ENCODE measurements at places on chromosomes 1 and 21.

GRCh38 chr1:76959556-76959955 is 92.3 kb downstream of the ST6GALNAC5 start:
- no peak for DNase-seq

GRCh38 chr21:16454399-16454798 is 724.6 kb downstream of the USP25 start:
- DNase-seq, result no peak

DNA sequence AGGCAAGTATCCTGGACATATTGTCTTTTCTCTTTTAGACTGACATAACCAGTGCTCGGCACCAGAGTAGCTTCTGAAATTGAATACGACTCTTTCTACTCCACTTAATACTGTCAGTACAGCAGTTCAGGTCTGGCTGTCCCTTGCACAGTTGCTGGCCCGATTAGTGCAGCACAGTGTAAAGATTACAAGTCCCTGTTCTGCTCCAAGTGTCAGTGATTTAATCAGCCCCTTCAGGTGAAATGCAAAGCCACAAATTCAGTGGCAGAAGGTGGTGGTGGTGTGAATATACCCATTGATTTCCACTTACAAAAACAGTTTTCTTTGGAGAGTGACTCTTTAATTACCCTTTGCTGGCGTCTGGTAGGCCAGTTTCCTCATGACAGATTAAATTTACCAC is 545.4 kb downstream of the ADGRL2 start:
- DNase-seq, result no peak

- no peak for DNase-seq
These were observed 294.3 kb upstream of the SPAG17 start for GRCh38 chr1:118479351-118479750.

DNA sequence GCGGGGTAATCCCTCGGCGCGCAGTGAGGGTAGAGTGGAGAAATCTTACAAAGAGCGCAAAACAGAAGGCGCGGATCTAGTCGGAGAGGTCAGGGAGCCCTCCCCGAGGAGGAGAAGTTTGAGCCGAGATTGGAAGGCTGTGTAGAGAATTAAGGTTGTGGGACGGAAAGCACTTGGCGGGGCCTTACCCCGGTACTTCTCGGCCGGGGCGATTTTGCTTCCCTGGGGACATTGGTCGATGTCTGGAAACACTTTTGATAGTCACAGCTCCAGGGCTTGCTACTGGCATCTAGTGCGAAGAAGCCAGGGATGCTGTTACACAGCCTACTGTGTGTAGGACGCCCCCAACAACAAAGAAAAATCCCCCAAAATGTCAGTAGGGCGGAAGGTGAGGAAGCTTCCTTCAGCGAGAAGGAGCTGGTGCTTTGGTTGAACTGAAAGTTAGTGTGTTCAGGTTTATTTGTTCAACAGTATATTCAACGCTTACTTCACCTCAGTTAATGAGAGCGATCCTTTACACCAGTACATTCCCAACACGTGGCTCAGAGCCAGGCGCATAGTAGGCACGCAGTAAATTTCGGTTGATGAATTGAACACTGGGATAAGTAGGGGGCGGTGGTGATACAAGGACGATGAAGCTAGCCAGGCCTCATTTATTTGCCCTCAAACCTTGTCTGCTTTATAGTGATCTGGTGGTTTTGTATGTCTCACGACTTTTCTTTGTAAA is 807 bp downstream of the CEP85 start:
- DNase-seq, result no peak

- no peak for DNase-seq
These were observed 45.8 kb upstream of the S1PR1 start for GRCh38 chr1:101191049-101191448.

DNA sequence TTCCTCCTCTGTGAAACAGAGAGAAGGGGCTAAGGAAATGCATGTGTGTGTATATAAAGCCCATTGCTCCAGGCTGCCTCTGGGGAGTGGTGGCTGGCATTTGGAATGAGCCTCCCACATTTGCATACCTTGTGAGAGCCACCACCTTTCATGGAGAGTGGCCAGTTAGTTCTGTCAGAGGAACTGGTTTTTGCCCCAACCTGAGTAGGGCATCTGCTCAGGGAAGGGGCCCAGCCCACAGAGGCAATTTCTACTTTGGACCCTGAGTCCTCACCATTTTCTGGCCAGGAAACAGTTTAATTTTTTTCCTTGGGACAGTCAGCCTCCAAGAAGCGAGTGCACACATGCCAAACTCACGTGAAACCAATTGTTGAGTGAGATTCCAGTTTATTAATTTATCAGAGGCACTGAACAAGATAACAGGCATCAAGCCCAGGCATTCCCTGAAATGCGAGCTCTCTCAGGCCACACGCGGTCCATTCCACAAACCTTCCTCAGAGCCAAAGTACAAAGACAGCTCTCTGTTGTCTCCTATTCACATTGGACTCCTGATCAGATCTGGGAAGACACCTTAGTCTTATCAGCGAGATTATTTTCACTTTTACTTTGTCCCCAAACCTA is 1.0 kb upstream of the SLC6A9 start:
- no peak for DNase-seq

DNA sequence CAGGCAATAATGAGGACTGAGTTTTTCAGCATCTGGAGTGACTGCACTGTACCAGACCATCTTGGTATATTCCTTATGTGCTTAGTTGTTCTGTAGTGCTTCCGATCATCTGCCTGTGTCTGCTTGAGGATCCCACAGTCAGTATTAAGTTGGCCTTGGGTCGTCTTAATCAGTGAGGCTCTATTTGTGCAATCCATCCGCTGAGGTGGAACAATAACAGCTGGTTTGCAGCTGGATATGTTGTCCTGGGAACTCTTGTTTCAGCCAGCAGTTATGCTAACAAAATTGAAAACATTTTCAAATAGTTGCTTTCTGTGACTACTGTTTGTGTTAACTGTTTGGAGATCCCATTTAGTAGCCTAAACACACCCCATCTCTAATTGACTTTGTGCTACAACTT is 73.7 kb downstream of the LAMC1 start:
- DNase-seq, result no peak

Measured in anterior cingulate cortex (tissue), 58 donors.